ENCODE measurements at places on chromosomes 5 and 9.

- DNase-seq: no peak
These were observed 197.2 kb downstream of the NXNL2 start for GRCh38 chr9:88732128-88732527.

GRCh38 chr5:162473041-162473714 lies 405.6 kb downstream of the GABRG2 start:
- DNase-seq: no peak

- DNase-seq: no peak
These were observed 222.1 kb downstream of the GOLPH3 start for GRCh38 chr5:31952067-31952466.

DNA sequence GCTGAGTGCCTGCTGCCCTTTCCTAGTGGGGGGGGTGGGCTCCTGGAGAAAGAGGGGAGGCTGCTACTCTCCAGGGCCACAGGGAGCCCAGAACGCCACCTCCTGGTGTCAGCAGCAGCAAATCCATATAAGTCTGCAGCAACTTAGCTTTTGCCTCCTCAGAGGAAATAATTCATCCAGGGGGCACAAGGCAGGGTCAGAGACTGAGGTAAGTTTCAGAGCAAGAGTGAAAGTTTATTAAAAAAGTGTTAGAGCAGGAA lies 4.0 kb upstream of the CLPTM1L start:
- DNase-seq: no peak

DNA sequence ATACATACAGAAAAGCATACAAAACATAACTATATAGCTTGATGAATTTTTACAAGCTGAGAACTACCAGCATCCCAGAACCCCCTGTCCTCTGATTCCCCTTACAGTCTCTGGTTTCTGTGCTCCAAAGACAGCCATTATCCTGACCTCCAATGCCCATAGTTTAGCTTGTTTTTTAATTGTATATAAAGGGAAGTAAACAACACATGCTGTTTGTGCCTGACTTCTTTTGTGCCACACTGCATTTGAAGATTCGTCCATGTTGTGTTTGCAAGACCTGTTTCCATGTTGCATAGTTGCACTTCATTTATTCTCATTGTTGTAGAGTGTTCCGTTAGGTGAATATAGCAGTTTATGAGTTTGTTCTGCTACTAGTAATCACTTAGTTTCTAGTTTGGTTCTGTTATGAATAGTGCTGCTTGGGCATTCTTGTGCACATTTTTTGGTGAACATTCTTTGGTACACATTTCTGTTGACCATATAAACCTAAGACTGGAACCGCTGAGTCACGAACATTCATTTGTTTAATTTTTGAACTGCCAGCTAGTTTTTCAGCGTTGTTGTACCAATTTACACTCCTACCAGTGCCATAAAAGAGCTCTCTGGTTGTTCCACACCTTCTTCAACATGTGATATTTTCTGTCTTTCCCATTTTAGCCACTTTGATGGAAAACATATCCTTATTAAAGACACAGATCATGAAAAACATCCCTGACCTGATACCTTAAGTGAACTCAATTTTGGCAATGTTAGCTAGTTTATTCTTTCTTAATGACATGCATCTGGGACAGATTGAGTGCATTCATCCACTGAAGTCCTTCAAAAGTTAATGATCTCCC lies 78.1 kb upstream of the ANXA1 start:
- DNase-seq: no peak

GRCh38 chr9:110047955-110048402 lies 160.0 kb downstream of the C9orf152 start:
- DNase-seq: no peak

- no peak for DNase-seq
These were observed 680.0 kb downstream of the TLE4 start for GRCh38 chr9:80251778-80252177.

DNA sequence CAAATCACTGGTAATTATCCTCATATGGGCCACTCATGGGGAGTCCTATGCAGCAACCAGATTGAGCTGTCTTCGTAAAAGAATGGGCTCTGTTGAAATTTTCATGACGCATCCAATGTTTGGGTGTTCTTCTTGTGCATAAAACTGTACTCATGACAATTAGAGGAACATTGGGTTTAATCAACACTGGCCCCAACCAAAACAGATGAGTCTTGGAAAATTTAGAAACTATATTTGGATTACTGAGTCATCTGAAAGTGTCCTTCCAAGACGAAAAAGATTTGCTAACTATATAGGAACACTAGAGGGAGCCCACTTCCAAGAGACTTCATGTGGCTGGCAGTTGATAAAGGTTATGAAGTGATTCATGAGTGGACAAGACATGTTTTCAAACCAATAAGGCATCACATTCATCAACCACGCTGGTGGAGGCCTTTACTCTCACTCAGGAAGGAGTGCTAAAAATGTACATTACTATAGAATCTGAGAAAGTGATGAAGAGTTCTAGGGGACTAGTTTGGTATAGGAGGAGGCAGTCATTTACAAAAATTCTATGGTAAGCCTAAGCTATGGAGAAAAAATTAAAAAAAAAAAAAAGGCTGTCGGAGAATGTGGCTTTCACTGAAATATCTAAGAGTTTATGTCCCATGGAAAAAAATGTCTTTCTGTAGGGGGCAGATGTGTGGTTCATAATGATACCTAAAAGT lies 313.5 kb downstream of the PRDM9 start:
- no peak for DNase-seq

DNA sequence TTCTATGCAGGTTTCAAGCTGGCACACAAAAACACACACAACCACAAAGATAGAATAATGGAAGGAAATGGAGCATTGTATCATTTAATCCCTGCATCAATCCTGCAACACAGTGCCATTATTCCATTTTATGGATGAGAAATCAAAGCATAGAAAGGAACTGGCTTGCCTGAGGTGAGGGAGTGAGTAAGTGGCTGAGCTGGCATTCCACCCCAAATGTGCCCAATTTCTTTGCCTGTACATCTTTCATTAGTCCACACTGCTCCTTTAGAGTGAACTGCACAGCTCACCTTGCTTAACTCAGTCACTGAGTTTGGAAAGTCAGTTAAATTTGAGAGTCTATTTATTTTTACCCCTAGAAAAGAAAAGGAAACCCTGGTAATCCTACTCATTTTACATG lies 28.9 kb downstream of the ZNF366 start:
- no peak for DNase-seq

DNA sequence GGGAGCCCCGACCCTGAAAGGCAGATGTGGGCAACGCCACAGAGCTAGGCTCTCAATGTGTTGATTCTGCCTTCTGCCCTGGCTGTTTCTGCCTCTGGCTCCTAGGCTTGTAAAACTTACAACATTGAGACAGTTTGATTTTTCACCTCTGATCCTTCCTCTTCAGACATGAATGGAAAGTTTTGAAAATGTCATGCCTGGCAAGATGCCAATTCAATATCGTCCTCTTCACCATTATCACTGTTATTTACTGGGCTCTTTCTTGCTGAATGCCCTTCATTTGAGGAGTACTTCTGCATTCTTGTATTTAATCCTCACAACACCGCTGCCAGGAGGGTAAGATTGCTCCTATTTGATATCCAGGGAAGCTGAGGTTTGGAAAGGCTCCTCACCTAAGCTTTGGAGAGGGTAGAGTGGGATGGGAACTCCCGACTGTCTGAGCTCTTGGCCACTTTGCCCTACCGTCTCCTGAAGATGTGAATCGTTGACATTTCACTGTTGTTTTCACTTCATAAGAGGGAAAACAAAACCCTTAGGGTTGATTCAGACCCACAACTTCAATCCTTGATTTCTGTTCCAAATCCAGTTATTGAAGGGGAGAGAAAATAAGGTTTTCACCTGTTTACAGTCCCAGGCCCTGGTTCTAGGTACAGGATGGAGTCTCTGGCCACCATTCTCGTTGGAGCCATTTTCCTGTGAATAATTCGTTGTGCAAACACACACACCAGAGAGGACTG lies 12.7 kb upstream of the FGF1 start:
- DNase-seq: no peak

DNA sequence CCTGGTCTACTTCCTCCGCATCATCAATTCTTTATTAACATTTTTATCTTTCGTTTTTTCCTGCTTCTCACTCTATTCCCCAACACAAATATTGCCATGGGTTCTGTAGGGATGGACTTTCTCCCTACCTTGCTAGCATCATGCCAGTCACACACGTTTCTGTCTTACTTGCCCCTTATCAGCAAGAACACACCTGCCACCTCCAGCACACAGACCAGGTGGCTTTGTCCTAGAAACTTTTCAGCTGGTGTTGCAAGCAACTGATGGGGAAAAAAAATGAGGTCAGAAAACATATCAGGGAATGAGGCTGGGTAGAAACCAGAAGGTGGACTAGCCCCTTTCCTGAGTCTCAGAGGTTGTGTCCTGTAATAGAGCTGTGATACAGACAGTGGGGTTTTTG lies 5.8 kb downstream of the SH3RF2 start:
- DNase-seq: no peak

GRCh38 chr5:168136340-168136739 lies 155.1 kb upstream of the WWC1 start:
- no peak for DNase-seq

GRCh38 chr5:53472279-53472678 lies 8.2 kb upstream of the FST start:
- no peak for DNase-seq

DNA sequence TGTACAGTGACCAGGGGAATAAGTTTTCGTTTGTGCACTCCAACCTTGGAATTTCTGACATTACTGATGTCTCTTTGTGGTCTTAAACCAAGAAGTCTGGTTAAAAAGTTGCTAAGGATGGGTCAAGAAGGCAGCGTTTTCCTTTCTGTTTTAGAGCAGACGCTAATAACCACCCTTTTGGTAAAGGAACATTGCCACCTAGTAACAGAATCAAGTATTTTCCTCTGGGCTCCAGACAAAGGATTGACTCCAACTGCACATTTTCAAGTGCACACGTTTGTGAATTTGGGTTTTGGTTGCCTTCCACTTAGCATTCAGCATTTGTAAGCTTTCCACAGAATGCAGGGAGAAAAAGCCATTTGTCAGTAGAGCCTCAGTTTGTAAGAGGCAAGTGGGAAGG lies 22.2 kb upstream of the CEP78 start:
- DNase-seq: no peak

DNA sequence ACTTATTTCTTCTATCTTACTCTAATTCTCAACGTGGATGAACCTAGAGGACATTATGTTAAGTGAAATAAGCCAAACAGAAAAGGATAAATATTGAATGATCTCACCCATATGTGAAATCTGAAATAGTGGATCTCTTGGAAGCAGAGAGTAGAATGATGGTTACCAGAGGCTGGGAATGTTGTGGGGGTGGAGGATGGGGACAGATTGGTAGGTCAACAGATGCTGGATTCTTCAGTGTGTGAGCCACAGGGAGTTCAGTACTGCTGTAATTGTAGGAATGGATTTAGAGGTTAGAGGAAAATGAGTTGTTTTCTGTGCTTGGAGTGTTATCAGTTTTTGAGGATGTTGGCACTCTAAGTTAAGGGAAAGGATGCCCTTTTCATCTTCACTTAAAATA lies 190.6 kb downstream of the FBXL7 start:
- no peak for DNase-seq

GRCh38 chr5:180791611-180792213 lies 10.9 kb downstream of the MGAT1 start:
- DNase-seq: no peak

- no peak for DNase-seq
These were observed 243.0 kb downstream of the ICE1 start for GRCh38 chr5:5665225-5666075.

DNA sequence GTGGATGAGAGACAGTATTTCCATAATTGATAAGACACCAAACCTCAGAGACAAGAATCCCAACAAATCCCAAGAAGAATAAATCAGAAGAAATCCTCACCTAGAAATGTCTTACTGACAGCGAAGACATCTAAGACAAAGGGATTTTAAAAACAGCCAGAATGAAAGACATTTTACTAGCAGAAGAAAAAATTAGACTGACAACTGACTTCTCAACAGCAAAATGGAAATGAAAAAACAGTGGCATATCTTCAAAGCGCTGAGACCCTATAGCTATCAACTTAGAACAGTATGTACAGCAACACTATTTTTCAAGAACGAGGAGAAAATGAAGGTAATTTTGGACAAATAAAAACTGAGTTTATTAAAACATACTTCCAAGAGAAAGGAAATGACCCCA lies 16.3 kb downstream of the TTLL11 start:
- no peak for DNase-seq

DNA sequence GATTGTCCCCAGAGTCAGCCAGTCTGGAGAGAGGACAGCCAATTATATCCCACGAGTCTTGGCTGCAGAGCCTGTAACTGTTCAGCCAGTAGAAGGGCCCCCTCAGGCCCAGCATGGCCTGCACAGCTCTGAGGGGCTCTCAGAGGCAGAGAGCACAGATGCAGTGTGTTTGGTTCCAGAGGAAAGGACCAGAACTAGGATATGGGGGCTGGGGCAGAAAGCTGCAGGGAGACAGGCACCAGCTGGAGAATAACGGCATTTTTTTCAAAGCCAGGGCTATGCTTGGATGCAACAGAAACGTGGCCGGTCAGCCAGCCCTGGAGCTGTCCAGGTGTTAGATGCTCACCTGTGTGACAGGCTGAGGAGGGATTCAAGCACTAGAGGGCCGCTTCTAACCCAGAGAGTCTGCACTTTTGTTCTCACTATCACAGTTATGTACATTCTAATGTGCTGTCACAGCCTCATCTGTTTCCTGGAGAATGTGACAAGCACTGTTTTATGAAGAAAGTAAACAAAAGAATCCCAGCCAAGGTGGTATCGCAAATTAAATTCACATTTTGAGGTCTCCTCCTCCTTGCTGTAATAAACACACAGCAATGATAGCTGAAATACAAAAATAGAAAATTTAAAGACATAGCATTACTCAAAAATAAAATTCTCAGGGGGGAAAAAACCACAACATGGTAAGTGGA lies 96.5 kb downstream of the GABBR2 start:
- DNase-seq: no peak

- DNase-seq: no peak
These were observed 28.3 kb downstream of the GALNT10 start for GRCh38 chr5:154218786-154219185.

GRCh38 chr9:107739601-107740082 lies 250.1 kb upstream of the KLF4 start:
- no peak for DNase-seq

DNA sequence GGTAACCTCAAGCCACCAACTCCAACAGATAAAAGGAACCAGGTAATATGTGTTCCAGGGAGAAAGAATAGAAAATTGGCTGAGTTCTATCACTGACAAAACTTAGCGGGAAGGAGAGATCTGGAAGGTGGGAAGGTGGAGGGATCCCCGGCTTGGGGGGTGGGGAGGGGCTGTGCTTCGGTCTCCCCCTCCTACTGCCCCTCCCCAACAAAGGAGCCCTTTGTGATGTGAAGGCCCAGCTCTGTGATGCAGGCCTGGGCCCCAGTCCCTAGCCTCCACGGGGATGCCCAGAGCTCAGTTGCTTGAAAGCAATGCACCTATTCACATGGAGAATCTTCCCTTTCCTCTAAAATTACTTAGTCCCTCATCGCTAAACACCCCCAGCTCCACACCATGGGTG lies 4.4 kb upstream of the ZNF484 start:
- no peak for DNase-seq
